ENCODE measurements at places on chromosomes 6 and 20.

DNA sequence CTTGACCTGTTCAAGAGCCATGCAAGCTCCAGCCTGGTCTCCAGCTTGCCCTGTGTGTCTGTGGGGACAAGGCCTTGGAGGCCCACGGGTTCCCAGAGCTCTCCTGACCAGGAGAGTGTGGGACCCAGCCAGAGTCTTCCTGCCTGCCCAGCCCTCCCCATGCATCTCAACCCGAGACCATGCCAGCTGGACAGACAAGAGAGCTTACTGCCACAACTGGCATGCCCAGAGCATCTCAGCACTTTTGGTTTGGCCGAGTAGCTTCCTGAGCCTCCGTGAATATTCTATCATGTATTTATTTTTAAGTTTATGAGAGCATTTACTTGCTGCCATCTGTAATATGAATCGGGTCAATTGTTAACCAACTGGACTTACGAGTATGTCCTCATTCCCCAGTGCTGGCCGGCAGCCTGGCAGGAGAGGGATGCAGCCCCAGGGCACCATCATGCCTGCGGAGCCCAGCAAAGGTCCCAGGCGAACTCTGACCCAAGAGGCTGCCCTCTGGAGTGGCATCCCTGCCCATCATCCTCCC is 14.9 kb downstream of the IP6K3 start:
- no peak for DNase-seq

DNA sequence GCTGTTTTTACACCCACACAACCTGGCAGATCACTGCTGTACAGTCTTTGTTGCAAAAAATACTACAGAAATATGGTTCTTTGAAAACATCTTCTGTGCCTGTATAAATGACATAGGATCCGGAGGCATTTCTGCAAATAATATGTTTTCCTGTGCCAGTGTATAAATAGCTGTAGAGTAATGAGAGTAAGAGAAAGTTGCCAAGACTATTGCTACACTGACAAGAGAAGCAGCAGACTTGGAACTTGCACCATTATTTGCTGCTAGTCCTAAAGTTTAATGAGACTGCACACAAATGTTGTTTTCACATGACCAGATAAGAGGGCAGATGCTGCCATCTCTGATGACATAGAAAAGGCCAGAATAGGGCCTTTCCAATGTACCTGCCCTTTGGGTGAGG is 50.0 kb upstream of the DTNBP1 start:
- DNase-seq: no peak

- no peak for DNase-seq
Measured at GRCh38 chr20:2280082-2280481, 15.7 kb upstream of the TGM3 start.

DNA sequence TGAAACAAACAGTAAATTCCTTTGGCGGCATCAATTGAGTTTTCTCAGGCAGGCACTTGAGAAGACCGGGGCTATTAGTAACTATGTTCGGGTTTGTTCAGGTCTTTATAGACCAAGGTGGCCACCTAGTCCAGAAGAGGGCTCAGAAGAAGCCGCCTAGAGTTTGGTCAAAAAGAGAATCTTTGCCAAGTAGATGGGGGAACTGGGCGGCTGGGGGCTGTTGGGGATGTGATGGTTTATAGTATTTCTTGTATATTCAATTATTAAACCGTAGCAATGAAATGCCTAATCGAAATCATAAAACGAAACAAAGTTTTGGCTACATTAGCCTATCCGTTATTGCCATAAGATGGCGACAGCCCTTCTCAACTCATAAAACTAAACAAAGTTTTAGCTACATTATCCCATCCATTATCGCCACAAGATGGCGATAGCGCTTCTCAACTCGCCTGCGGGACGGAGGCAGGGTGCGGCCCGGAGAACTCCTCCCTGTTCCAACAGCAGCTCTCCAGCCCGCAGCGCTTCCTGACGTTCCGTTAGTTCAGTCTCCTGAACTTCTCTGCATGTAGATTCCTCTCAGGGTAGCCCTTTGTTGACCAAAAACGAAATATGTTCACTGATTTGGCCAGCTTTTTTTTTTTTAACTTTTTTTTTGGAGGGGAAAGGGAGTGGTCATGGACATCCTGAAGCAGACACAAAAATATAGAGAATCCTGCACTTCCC is 120.5 kb upstream of the PRSS16 start:
- peak; percentile 27 for DNase-seq
